ENCODE measurements at places on chromosomes 5 and 9.
A peak's percentile ranks its signal among the peaks of the same experiment; 100 is the strongest.

- DNase-seq: no peak
Observed at GRCh38 chr5:179953987-179954386, 46.3 kb upstream of the TBC1D9B start.

DNA sequence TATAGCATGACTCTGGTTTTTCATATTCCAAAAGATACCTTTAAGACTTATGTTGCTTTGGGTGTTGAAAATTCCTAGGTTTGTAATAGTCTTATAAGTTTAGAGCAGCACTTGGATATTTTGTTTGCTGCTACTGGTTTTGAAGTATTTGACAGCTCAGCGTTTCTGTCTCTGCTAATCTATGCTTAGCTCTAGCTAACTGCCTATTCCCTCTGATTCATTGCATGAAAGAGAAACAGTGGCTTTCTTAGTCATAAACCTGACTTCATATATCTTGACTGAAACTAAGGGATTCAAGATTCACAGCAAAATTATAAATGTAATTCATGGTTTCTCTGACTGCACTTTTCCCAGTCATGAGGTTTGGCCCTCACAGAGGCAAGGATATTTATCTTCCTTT lies 35.6 kb upstream of the ANXA1 start:
- DNase-seq: peak; percentile 84

GRCh38 chr5:18483451-18483850 lies 849.2 kb downstream of the TAF11L14 start:
- no peak for DNase-seq

DNA sequence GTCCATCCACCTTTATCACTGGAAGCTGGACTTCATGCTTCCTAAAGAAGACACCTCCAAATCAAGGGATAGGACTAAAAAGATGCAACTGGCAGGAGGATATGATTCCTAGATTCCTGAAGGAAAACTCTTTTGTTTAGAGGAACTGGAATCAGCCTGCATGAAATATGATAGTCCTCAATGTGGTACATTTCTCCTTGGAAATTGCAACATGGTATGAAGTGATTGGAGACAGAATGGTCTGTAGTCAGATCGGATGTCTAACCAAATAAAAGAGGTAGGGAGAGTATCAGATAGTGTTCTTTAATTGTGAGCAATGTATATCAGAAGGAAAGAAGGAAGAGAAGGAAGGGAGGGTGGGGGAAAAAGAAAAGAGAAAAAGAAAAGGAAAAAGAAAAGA lies 116.1 kb upstream of the FSTL4 start:
- no peak for DNase-seq
